ENCODE measurements at places on chromosomes 16 and 17. TPM values are rescaled to one million over a fixed set of nuclear protein-coding genes. Genes with fewer than 3 reads are reported as not detected.

CSNK2A2 gene
- 39.1 TPM for total RNA-seq

SLC46A1 gene
- total RNA-seq = 8.1 TPM

VKORC1 gene
- total RNA-seq = 152 TPM

ABCC12 gene
- 0.15 TPM for total RNA-seq

CACNG4 gene
- not detected for total RNA-seq

MT3 gene
- not detected for total RNA-seq

TBC1D3C gene
- total RNA-seq = not detected

TMEM106A gene
- total RNA-seq = 4.6 TPM

PLCG2 gene
- total RNA-seq = 0.83 TPM

USP43 gene
- total RNA-seq = not detected

ASPSCR1 gene
- 30.8 TPM for total RNA-seq

KRTAP2-2 gene
- not detected for total RNA-seq

NKD1 gene
- under 0.01 TPM for total RNA-seq

MT1A gene
- total RNA-seq = 1.7 TPM

DPEP1 gene
- 0.33 TPM for total RNA-seq

FNDC8 gene
- not detected for total RNA-seq

HOXB4 gene
- 5.8 TPM for total RNA-seq

HBM gene
- total RNA-seq = not detected

MOSMO gene
- total RNA-seq = 9.8 TPM

TBC1D3H gene
- not detected for total RNA-seq

CARD14 gene
- total RNA-seq = under 0.01 TPM

GLP2R gene
- under 0.01 TPM for total RNA-seq

ADAMTS18 gene
- not detected for total RNA-seq

All from smooth muscle cell of trachea (primary cell).